ENCODE measurements at places on chromosomes 1 and 21.

DNA sequence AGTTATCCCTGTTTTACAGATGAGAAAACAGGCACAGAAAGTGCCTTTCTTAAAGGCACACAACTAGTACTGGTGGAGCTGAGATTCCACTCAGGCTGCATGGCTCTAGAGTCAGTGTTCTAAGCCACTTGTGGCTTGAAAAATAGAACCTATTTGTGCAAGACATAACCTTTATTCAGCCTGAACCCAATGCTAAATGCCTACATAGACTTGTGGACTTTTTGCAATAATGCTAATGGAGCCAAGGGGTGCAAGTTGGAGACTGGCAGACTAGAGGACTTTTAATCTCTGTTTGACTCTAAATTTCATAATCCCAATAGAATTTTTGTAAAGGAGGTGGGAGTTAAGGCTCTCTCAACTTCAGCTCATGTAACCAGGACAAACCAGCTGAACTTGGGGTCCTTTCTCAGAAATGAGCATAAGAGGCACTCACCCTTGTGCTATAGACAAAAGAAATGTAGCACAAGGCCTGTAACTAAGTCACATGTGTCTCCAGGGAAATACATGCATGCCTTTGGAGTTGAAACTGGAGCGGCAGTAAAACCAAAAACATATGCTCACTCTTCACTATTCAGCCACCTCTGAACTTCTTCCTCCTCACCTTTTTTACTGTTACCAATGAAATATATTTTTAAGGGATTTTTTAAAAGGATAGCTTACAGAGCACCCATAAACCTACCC, 43.0 kb upstream of the AK4 start:
- DNase-seq: no peak

DNA sequence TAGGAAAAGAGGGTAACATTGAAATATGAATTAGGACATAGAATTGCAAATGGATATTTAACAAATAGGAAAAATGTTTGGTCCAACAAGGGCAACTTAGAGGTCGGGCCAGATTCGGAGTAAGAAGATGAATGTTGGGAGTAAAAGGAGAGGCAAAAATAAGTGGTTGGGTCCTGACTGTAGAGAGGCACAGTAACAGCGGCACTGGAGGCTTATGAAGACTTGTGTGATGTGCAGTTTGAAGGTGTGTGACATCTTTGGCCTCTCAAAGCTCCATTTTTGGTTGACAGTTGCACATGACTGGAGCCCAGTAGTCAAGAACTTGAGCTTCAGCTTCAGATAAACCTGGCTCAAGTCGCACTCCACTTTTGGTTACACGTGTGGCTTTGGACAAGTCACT, 109.9 kb upstream of the PAXBP1 start:
- DNase-seq: no peak

- DNase-seq: no peak
Measured at GRCh38 chr21:37907076-37907475, 9.2 kb downstream of the KCNJ6 start.

GRCh38 chr1:211382182-211382713, 55.6 kb downstream of the TRAF5 start:
- peak; percentile 75 for DNase-seq

DNA sequence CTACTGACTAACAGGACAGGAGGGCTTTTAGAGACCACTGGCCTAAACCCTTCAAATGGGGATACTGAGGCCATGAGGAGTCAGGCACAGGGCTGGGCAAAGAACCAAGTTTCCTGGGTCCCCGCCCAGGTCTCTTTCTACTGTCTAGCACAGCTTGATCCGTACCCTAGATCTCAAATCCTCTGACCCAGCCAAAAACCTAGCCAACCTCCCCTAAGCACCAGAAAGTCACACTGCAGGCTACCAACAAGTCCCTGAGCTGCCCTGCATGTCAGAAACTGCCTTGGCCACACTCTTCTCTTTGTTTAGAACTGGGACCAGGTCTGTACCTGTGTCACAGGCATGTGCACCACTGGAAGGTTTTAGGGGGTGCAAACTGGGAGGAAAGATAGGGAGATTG, 33.6 kb downstream of the AHDC1 start:
- DNase-seq: no peak

- DNase-seq: no peak
Measured at GRCh38 chr1:9746651-9747050, 77.1 kb downstream of the CLSTN1 start.

DNA sequence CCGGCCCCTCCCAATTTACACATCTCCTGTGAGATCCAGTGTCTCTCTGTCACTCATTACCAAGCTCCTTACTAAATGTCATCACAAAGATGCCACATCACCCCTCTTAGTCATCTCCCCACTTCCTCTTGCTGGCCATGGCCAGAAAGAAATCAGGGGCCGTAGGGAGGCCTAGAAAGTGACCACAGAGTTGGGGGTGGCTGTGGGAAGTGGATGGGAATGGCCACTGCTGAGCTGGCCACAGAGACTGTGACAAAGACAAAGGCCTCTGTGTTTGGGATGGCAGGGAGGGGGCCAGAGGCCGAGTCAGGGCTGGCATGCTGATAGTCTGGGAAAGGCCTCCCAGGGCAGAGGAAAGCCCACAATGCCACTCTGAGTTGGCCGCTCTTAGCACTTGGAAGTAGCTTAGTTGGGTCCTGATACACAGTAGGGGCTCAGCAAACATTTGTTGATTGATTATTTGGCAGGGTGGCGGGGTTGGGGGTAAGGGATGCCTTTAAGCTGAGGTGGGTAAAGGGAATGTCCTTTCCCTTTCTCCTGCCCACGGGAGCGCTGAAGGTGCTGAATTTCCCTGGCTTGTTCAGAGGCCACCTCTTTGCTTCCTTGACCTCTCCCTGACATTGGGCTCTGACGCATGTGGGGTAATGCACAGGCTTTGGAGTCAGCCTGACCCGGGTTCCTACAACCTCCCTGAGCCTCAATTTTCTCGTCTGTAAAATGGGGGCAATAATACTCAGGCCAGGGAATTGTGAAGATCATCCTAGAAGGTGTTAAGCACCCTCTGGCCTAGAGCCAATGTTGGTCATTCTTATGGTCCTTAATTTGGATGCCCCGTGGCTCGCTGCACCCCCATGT, 13.2 kb downstream of the NAV1 start:
- DNase-seq: no peak

GRCh38 chr21:43868461-43868860, 3.4 kb downstream of the AGPAT3 start:
- no peak for DNase-seq

GRCh38 chr1:201026836-201027235, 3.3 kb upstream of the KIF21B start:
- DNase-seq: no peak

- no peak for DNase-seq
Measured at GRCh38 chr1:115837341-115837739, 3.6 kb downstream of the NHLH2 start.

DNA sequence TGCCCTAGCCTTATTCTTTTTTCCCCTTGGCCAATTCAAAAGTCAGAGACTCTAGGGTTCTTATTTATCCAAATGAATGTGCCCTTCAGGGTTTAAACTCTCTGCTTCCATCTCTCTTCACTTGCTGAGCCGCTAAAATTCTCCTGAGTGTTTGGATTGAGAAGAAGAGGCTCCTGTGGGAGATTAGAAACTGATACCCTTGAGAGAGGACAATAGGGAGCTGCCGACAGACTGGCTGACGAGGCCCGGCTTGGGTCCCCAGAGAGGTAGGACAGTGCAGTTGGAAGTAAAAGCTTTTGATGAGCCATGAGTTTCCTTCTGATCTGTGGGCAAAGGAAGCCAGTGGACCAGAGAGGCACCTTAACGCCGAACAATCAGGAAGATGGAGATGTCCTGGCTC, 41.3 kb upstream of the UBE2U start:
- DNase-seq: no peak

DNA sequence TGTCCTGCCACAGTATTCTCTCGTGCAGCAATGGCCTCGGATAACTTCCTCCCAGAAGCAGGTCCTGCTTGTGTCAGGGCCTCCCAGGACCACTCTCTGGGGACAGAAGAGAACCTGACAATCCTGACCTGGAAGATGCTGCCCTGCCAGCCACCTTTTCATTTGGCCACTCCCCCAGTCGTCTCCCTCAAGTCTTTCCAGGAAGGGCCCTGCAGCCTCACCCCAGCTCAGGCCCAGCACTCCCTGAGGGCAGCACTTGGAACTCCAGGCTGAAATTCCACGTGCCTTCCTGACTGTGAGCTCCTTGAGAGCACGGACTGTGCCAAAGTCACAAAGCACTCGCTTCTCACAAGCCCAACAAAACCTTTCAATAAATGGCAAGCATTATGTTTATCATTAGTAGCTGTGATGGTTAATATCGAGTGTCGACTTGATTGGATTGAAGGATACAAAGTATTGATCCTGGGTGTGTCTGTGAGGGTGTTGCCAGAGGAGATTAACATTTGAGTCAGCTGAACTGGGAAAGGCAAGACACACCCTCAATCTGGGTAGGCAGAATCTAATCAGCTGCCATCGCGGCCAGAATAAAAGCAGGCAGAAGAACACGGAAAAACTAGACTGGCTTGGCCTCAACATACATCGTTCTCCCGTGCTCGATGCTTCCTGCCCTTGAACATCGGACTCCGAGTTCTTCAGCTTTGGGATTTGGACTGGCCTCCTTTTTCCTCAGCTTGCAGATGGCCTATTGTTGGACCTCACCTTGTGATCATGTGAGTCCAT, 2.3 kb upstream of the CLEC20A start:
- no peak for DNase-seq

DNA sequence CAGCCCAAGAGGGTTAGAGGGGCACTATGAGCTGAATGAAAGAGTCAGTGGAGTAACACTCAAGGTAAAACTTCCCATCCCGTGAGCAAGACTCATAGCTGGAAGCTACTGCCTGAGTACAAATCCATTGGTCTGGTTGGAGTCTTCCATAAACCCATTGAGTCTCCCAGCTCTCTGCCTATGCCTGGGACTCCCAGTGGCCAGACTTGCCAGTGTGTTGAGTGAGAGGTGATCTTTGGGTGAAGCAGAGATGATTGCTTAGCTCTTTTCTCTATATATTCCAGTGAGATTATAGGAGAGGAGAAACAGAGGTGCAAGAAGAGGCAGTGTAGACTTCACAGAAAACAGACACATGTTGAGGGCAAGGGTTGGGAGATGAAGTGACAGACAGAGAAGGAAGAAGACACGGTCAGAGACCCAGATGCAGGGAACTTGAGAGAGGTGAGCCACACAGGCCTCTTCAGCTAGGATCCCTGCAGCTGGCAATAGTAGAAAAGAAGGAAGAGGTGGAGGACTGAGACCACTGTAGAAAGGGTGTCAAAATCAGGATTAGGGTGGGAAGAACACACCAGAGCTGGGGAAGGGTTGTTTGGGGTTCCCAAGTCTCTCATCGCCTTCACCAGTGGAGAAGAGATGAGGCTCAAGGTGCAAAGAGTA, 3.7 kb downstream of the FOXD2 start:
- DNase-seq: no peak

- no peak for DNase-seq
Measured at GRCh38 chr1:26838474-26839338, 12.2 kb downstream of the ZDHHC18 start.

DNA sequence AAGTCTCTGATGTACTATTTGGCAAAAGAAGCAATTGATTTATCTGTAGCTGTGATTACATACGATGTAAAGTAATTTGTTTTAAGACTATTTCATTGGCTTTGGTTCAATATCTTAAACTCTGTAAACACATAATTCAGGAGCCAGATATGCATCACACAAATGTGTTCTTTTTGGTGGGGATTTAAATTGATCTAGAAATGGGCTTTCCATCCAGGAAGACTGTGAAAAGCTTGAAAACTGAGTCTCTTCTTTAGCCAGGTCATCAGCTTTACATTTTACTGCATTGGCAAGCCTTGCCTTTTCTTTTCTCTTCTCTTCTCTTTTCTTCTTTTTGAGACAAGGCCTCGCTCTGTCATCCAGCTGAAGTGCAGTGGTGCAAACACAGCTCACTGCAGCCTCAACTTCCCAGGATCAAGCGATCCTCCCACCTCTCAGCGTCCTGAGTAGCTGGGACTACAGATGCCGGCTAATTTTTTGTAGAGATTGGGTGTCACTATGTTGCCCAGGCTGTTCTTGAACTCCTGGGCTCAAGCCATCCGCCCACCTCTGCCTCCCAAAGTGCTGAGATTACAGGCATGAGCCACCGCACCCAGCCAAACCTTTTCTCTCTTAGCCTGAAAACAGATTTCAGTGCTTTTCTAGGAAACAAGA, 1.4 kb downstream of the RCAN3 start:
- DNase-seq: no peak

- DNase-seq: no peak
Measured at GRCh38 chr1:97364086-97364485, 556.7 kb downstream of the DPYD start.

DNA sequence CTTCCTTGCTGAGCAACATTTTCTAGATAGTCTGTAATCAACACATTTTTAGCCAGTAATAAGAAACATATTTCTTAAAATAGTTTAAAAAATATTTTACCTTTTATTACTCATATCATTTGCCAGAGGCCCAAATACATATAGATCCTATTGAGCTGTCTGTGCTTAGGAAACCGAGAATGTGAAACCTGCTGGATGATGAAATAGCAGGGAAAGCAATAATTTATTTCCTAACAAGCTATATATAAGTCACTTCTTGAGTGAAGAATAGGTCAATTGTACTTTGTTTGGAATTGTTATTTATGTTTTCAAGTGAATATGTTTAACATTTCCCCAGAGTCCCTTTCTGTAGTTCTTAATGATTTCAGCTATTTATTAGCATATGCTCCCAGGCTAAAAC, 339.9 kb upstream of the TMPRSS15 start:
- no peak for DNase-seq

DNA sequence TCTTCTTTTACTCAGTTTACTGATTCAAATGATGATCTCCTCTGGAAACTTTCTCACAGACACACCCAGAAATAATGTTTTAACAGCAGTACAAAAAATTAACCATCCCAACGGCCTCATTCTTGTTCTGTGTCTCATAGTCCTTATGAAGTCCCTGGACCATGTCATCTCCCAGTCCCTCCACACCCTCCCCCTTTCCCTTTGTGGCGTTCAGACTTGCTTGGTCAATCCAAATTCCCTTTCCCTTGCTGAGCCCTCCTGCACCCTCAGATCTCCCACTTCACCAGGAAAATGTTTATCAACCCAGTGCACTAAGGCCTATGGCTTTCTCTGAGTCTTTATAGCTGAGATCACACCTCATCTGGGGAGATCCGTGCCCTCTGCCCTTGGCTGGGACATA, 85.9 kb downstream of the CENPF start:
- DNase-seq: no peak

GRCh38 chr21:43911935-43912487, 47.0 kb downstream of the AGPAT3 start:
- DNase-seq: no peak

DNA sequence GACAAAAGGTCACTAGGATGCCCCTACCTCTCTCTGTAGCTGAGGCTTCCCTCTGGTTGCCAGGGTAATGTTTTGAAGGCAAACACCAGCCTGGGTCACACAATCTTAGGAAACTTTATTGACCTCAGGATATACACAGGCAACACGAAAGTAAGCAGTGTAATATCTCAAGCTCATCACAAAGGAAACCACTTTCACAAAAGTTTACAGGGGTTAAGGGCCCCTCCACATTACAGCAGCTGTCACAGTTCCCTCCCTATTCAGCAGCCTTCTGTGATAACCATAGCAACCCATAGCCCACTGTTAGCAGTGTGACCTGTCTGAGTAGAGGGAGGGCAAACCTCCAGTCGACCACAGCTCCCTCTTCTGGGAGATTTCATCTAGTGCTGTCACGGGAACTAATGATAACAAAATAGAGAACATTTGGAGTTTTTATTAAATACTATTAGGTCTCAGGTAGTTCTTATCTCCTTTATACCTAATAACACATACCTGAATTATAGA, 149.8 kb downstream of the PTPRC start:
- no peak for DNase-seq

- no peak for DNase-seq
Measured at GRCh38 chr1:229972600-229973296, 94.3 kb upstream of the GALNT2 start.

Data from NCI-H1694 (cell line).